ENCODE measurements at places on chromosomes 11 and 22.
A peak's percentile ranks its signal among the peaks of the same experiment; 100 is the strongest.

DNA sequence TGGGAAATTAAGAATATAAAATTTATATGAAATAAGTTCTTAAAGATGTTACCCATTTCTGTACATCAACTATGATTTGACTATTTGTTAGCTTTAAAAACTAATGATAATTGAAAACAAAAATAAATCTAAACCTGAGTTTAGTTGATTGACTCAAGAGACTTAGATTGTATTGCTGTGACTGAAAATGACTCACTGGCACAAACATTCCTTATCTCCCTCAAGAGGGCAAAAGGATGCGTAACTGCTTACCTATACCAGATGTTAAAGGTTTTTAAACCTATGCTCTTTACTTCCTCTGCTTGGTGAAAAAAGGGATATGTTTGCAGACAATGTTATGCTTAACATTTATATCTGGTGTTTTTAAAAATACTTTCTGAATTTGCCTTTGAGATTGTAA lies 30.3 kb downstream of the ATM start:
- DNase-seq = no peak

- DNase-seq = no peak
Observed at GRCh38 chr11:76172583-76172982, 33.7 kb downstream of the WNT11 start.

GRCh38 chr11:89521792-89522191 lies 30.6 kb upstream of the NOX4 start:
- DNase-seq = no peak

- no peak for DNase-seq
Observed at GRCh38 chr22:26646158-26646557, 11.2 kb upstream of the MIAT start.

DNA sequence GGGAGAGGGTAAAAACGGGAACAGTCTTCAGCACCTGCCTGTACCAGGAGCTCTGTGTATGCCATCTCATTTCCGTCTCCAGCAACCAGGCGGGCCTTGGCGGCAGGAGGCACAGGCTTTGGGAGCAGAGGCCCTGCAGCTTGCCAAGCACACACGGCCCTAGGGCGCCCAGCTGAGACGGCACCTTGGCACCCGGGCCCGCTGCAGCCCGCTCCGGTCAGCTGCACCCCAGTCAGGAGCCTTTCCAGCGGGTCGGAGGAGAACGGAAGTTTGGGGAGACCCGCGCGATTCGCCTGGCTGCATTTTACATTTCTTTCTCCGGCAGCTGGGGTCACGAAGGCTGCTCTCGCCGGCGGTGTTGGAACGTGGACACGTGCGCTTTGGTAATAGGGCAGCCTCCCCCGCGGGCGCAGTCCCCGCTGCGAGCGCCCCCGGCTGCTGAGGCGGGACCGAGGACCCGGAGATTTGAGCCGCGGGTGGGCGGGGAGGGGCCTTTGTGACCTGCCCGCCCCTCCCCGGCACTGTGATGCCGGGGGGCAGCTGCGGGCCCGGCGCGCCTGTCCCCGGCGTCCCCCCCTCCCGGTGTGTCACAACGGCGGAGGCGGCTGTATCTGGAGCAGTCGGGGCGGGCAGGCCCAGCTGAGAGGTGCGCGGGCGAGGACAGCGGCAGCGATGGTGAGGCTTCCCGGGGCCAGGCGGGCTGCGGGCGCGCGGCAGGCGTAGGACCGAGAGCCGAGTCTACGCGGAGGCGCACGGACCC lies at the start of gene TUBA8:
Gene TUBA8, plus strand, starts transcription at position 616 of the 760 bp plus-strand sequence. Its CDS starts 57 bp downstream, at position 673.
- peak; percentile 63 for DNase-seq

DNA sequence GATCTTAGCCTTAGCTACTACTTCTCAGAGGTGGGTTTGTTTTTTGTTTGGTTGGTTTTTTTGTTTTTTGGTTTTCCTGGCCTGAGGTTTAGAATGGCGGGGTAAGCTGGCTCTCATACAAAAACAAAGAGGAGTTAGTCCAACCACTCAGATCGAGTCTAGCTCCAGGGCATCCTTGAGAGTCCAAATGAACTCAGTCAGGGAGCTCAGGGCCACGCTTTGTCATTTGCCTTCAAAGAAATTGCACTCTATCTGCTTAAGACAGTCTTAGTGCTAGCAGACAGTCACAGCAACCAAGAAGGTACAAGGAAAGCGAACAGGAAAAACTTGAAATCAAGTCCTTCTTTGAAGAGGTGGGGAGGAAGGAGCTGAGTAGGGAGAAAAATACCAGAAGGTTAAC lies 11.1 kb downstream of the C11orf42 start:
- no peak for DNase-seq

DNA sequence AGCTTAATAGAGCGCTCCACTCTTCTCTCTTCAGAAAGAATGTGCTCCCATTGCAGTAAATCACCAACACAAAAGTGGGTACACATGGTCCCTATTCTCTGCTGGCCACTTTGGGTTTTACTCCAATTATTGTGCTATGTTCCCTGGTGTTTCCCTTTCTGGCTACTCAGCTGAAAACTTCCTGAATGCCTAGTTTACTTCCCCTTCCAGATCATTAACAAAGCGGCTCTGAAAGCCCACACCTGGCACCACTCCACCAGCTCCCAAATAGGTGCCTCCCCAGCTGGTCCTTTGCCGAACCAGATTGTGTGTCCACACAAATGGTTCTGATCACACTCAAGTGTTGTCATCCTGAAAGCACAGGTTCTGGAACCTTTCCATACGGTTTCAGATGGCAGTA lies 443.7 kb downstream of the NTM start:
- DNase-seq = no peak

- no peak for DNase-seq
Observed at GRCh38 chr11:11973361-11973800, 35.0 kb downstream of the DKK3 start.

- DNase-seq = no peak
Observed at GRCh38 chr11:11403763-11404725, 51.0 kb upstream of the CSNK2A3 start.

GRCh38 chr11:116339306-116340098 lies 433.3 kb downstream of the BUD13 start:
- no peak for DNase-seq

- DNase-seq = no peak
Observed at GRCh38 chr11:31246451-31247165, 122.9 kb downstream of the DCDC1 start.

DNA sequence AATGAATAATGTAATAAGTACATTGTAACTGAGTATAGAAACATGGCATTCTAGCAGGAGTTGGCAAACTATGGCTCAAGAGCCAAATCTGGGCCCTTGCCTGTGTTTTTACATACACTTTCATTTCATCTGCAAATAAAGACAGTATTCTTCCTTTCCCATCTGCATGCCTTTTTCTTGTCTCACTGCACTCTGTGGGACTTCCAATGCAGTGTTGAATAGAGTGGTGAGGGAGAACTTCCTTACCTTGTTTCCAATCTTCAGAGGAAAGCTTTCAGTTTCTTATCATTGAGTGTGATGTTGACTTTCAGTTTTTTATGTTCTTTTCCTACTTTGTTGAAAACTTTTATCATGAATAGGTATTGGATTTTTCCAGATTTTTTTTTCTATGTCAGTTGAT lies 82.1 kb downstream of the USP47 start:
- DNase-seq = no peak

DNA sequence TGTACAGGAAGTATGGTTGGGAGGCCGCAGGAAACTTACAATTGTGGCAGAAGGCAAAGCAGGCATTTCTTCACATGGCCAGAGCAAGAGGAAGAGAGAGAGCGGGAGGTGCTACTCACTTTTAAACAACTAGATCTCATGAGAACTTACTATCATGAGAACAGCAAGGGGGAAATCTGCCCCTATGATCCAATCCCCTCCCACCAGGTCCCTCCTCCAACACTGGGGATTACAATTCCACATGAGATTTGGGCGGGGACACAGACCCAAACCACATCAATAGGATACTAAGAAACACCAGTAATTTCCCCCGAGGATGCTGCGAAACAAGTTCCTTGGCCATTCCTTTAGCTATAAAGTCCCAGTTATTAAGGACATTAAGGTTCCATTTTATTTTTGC lies 94.1 kb upstream of the SC5D start:
- no peak for DNase-seq

GRCh38 chr11:107770551-107770951 lies 58.7 kb upstream of the SLN start:
- no peak for DNase-seq

DNA sequence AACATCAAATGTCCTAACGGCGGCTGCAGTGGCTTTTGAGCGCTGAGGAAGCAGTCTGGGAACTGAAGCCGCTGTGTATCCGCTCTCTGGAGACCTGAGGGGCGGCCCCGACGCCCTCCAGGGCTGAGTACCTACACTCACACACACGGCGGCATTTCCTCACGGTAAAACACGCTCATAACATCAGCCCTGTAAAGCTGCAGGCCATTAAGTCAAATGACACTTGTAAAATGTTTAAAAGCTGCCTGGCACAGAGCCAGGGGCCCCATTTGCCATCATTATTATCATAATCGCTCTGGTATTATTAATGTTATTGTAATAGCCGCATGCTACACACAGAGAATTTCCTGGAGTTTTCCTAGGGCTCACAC lies 5.1 kb downstream of the CARS1 start:
- no peak for DNase-seq

- no peak for DNase-seq
Observed at GRCh38 chr11:130561441-130561881, 113.0 kb downstream of the ADAMTS15 start.

DNA sequence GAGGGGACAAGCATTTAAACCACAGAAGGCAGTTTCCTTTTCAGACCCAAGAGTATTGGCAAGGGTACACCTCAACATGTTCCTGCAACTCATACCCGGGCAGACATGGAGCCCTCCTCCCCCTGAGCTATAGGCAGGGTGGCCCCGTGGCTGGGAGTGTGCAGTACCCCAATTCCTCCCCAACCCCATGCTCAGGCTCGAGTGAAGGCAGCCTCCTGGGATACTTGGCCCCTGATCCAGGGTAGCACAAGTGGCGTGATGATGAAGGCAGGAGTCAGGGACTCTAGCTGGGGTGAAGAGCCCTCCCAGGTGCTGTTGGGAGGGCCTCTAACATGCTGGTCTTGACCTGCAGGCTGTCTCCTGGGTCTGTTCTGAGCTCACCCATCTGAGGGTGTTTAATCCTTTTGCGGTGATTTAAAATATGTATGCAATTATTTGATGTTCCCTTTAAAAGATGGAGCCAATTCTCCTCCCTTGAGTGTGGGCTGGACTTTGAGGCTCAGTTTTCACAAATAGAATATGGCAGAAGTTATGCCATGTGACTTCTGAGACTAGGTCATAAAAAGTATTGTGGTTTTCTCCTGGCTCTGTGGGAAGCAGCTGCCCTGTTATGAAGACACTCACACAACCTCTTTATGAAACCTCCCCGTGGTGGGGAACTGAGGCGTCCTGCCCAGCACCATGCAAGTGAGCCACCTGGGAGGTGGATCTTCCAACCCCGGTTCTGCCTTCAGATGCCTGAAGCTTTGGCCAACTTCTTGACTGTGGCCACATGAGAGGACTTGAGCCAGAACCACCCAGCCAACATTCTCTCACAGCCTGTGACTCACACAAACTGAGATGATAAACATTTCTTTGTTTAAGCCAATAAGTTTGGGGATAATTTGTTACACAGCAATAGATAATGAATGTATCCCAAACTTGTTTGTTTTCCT lies 54.7 kb upstream of the NECTIN1 start:
- no peak for DNase-seq

DNA sequence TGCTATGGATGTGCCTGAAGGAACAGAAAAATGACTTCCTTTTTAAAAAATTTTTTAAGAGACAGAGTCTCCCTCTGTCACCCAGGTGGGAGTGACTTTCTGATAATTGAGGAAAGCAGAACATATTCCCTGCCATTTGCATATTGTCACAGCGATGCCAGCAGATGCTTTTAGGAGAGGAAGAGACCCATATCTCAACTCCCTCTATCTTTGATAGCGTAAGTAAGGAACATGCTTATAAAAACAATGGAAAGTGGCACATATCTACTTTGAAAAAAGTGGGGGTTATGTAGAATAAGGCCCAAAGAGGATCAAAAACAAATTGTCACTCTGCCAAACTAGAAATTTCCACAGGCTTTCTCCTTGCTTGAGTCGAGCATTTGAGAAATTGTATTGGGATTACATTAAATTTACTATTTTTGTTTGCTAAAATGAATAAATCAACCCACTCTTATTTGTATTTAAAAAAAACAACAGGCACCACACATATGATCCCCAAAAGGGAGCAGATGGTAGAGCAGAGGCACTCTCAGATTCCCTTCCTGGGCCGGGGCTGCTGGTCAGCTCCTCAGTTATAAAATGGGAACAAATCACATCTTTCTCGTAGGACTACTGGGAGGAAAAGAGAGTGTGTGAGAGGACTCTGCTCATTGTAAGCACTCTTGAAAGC lies 68.8 kb upstream of the TSPAN18 start:
- DNase-seq = no peak

GRCh38 chr11:9575260-9576240 lies 2.1 kb downstream of the WEE1 start:
- peak; percentile 53 for DNase-seq

DNA sequence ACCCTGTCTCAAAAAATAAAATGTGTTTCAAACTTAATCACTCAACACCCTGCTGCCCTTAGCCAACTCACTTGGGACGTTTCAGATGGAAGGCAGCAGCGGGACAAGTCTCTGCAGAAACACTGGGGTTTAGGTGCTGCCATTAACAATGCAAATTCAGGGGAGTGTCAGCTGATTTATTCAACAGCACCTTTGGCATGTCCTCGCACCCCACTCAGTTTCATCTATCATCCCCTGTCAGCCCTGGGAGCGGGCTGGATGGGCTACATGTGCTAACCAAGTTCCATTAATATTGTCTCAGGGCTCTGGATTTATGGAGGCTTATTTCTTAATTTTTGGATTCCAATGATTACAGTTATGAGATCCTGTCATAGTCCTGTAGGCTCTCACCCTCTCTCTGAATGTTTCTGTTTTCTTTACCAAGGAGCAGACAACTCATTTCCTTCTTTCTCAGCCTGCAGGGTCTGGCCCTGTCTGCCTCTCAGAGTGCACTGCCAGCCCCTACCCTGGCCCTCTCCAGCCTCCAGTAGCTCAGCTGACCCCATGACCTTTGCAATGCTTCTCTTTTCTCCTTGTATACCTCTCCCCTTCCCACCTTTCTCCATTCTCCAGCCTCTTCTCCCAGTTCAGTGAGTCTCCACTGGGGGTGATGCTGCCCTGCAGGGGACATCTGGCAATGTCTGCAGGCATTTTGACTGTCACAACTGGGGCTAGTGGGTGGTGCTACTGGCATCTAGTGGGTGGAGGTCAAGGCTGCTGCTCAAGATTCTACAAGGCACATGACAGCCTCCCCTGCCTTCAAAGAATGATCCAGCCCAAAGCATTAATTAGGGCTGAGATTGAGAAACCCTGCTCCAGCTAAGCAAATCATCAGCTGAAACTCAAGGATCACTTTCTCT lies 79.0 kb downstream of the APIP start:
- no peak for DNase-seq

GRCh38 chr22:23820748-23821211 lies 18.0 kb downstream of the DERL3 start:
- no peak for DNase-seq

DNA sequence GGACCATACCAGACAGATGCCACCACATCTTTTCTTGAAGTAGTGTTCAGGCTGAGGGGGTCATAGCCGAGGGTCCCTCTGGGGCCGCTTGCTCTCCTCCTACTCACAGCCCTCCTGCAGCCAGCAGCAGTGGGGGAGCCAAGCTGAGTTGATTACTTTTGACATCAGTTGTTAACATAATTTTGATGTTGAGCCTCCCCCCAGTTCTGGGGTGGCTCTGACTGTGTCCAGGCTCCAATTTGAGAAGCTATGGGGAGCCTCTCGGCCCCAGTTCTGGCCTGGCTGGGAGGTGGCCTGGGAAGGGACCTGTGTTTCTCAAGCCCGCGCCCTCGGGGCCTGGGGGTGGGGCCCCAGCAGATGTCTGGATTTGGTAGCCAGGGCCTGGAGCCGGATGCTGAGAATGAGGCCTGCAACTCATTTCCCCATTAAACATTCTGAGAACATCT lies 47.9 kb downstream of the KCNQ1OT1 start:
- no peak for DNase-seq

- no peak for DNase-seq
Observed at GRCh38 chr22:42708417-42708816, 12.3 kb downstream of the A4GALT start.
